ENCODE measurements at places on chromosomes 5 and 9.

DNA sequence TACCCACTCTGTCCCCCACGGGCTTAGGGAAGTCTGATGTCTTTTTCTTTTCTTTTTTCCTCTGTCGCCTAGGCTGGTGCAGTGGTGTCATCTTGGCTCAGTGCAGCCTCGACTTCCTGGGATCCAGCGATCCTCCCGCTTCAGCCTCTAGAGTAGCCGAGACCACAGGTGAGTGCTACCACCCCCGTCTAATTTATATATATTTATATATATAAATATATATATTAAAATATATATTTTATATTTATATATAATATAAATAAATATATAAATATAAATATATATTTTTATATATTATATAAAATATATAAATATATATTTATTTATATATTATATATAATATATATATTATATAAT, 3.3 kb upstream of the ANXA2R start:
- no peak for DNase-seq

DNA sequence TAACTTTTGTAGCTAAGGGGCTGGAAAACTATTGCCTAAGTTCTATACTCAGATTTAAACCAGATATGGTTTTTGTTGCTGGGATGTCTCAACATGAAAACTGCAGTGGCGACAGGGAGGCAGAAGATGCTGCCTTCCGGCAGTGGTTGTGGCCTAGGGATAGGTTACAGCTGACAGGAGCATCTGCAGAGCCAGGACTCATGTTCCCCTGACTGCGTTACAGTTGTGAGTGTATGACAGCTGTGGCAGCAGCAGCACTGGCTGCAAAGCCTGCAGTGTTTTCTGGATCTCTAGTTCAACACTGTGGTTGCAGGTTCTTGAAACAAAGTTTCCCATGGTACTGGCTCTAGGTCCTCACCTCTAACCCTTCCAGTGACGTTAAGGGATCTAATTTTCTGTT, 498.8 kb upstream of the CDH18 start:
- DNase-seq: no peak

GRCh38 chr9:93380410-93381060, 71.0 kb upstream of the FAM120A start:
- DNase-seq: no peak

- no peak for DNase-seq
Observed at GRCh38 chr5:82388181-82388580, 110.0 kb upstream of the RPS23 start.

DNA sequence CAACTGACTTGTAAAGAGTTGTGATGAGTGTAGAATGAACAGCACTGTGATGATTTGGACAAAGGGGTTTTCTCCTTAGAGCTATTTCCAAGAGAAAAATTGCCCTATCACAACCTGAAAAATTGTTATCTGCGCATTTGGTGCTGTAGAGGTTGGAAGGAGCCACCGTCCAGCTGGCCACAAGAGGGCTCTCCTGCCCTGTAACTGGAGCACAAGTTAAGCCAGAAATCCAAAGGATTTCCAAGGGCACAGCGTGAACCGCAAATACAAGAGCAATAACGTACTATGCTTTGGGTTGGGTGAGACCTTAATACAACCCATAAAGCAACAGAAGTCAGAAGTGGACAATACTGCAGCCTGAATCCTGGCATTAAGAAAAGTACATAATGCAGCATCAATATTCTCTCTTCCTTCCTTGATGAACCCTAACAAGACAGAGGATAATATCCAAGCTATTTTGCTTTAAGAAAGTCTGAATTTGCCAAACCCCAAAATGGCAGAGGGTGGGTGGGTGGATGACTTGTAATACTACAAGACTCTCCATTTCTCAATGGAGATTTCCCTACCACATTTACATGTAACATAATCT, 56.8 kb upstream of the SMIM32 start:
- no peak for DNase-seq

DNA sequence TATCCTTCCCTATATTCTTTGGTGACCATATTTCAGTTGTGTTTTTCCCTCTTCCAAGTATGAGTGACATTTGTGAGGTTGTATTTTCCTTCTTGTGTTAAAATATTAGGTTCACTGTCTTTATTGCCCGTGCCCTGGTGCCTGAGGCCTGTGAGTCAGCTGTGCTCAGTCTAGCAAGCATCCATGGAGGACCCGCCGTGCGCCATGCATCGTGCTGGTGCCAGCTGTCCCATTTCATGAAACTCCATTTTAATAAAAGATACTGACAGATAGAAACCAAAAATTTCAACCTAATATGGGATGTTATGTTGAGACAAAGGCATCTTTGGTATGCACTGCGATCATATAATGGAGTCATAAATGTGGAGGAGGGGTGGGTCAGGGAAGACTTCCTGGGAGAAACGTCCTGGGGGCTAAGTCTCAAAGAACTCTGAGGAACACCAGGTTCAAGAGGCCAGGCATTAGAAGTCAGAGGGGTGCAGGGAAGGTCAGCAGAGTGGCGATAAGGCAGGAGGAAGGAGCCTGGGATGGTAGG, 34.0 kb upstream of the FGF1 start:
- no peak for DNase-seq

DNA sequence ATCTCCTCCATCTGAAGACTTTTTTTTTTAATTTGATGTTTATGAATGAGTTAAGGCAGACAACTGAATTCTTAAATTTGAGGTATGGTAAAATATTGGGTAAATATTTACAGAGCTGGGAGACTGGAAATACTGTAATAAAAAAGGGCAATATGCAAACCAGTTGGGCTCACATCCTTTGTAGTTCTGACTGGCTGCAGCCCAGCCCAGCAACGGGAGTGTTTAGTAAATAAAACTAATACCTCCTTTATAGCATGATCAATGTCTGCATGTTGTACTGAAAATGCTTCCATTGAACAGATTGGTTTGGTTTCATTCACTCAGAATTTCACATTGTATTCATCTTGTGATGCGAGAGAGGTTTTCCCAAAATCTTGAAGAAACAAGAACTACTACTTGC, 365.0 kb downstream of the DMRT2 start:
- DNase-seq: no peak

DNA sequence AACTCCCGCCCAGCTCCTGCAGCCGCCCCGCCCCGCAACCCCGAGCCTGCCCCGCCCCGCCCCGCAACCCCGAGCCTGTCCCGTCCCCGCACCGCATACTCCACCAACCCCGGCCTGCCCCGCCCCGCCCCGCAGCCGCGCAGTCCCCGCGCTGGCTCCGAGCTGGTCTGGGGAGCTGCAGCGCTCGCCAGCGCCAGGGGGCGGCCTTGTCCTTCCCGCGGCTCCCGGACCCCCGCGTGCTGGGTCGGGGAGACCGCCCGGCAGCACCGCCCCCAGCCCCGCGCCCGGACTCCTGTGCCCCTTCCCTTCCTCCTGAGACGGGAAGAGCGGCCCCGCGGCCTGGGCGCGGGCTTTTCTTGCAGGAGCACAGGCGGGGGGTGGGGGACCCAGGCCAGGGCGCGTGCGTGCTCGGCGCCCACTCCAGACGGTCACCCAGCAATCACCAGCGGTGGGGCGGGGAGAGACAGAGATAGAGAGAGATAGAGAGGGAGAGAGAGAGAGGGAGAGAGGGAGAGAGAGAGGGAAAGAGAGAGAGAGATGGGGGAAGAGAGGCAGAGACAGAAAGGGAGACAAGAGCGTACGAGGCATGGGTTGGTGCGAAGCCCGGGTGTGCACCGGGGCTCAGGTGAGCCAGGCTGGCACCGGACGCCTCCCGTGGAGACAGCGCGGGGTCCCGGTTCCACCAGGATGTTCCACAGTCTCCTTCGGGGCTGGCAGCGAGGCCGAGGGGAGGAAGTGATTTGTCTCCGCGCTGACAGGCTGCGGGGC, 14.7 kb upstream of the TMEM250 start:
- DNase-seq: no peak

GRCh38 chr5:56686337-56687195, 128.8 kb upstream of the MAP3K1 start:
- DNase-seq: no peak

DNA sequence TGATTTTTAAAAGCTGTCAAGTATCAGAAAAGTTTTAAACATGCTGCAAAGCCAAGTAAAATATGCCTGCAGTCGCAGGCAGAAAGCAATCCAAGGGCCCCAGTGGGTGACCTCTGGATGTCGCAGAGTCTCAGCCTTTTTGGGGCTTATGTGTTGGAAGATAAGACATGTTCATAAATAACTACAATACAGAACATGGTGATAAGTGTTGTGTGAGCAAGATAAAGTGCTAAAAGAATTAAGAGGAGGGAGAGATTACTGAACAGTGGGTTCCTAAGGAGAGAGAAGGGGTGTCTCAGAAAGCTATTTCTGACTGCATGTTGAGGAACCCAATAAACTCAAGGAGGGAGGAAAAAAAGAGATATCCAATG, 78.9 kb upstream of the ADRB2 start:
- DNase-seq: no peak

DNA sequence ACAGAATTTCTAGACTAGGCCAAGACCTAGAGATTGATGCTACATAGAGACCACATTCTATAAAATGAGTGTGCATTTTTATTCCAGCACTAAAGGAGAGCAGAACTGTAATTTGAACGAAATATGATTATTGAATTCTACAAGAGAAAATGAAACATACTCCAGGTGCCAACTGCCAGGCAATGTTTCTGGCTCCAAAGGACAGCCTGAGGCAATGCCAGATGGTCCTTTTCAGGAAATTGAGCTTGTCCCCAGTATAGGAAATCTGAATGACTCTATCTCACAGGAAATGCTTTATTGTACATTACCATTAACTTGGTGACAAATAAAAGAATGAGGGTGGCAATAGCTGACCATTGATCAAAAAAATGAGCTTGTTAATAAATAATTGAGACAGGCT, 28.8 kb upstream of the RASGRF2 start:
- DNase-seq: no peak

GRCh38 chr5:16809010-16809394, 127.1 kb downstream of the MYO10 start:
- DNase-seq: no peak

- DNase-seq: no peak
Observed at GRCh38 chr5:2502970-2503594, 248.4 kb downstream of the IRX2 start.

- no peak for DNase-seq
Observed at GRCh38 chr5:123107343-123108244, 18.6 kb downstream of the PRDM6 start.

- no peak for DNase-seq
Observed at GRCh38 chr9:88143179-88143578, 4.9 kb upstream of the SPATA31C2 start.

GRCh38 chr9:14277761-14278160, 36.2 kb downstream of the NFIB start:
- DNase-seq: no peak

GRCh38 chr9:11966786-11967185, 726.4 kb upstream of the TYRP1 start:
- no peak for DNase-seq

DNA sequence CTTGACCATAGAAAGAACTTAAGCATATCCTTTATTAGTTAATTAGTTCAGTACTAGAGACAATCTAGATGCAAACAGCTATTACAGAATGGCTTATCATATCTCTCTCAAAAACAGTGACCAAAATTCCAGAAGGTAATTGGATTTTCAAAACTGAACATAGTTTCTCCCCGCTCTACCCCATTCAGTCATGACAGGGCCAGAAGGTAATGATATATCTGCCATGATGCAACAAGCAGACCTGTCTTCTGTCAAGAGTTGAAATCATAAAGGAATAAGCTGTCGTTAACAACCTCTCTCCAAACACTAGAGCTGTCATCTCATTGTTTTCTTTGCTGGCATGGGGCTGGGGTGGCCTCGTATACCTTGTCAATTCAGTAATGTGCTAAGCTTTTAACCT, 200.5 kb upstream of the POU5F2 start:
- DNase-seq: no peak

GRCh38 chr9:129342591-129343423, 164.7 kb upstream of the IER5L start:
- DNase-seq: no peak

GRCh38 chr9:98886691-98887229, 56.9 kb upstream of the COL15A1 start:
- DNase-seq: no peak

- no peak for DNase-seq
Observed at GRCh38 chr5:122312591-122313406, 762 bp downstream of the SNCAIP start.

GRCh38 chr5:72290356-72291133, 29.5 kb downstream of the MRPS27 start:
- no peak for DNase-seq
